ENCODE measurements at places on chromosomes 5 and 9.
A peak's percentile ranks its signal among the peaks of the same experiment; 100 is the strongest.

DNA sequence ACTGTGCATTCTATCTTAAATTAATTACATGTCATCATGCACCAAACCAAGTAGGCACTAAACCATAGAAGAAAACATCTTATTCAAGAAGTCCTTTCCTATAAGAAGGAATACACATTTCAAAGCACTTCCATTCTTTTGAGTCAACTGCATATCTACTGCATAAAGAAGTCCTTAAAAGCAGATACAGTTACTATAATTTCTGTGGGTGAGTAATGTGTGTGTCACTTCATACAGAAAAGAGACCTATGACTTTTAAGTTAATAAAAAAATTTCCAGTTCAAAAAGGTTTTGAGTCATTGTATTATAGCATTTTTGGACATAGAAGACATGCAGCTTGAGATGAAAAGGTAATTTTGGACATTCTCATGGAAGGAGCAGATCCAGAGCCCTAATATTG, 125.0 kb downstream of the DTWD2 start:
- DNase-seq, result no peak

DNA sequence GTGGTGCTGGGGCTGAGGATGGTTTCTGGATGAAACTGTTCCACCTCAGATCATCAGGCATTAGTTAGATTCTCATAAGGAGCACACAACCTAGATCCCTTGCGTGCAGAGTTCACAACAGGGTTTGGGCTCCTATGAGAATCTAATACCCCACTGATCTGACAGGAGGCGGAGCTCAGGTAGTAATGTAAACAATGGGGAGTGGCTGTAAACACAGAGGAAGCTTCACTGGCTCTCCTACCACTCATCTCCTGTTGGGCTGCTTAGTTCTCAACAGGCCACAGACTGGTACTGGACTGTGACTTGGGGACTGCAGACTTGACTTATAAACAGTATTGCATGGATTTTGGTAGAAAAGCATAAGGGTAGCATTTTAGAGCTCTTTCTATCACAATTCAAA, 870.7 kb upstream of the CDH10 start:
- no peak for DNase-seq

- no peak for DNase-seq
Measured at GRCh38 chr5:54083851-54084250, 226.5 kb downstream of the ARL15 start.

DNA sequence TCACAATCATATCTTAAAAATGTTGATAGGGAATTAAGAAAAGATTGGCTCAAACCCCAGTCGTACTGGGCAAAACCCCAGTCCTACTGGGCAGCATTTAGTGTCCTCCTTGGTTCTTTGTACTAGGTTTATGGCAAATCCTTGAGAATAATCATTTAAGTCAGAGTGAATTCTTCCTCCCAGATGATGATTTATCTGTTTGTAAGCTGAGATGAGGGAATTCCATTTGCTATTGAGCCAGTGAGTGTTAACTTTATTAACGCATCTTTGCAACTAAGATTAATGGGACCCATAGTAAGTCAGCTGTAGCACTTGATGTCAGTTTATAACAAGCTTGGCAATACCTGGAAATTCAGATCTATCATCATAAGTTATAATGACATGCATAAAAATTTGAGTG, 821.8 kb upstream of the DMAC1 start:
- no peak for DNase-seq

DNA sequence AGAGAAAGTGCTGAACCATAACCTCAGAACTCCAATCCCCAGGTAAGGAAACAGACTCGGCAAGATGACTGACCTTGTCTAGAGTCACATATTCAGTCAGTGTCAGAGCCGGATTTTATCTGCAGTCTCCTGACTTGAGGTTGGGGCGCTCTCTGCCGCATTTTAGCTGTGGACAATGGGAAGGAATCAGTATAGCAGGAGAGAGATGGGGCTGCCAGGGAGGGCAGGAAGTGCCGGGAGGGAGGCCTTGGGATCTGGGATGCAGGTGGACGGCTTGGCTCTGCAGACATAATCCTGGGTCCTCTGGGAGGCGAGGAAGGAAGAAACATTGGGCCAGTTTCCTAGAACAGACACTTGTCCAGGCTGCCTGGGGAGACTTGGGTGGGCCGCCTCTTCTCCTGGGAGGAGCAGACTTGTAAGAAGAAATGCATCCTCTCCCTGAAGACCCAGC, 39.7 kb upstream of the COL15A1 start:
- no peak for DNase-seq

GRCh38 chr5:104845541-104845940, 1283.0 kb upstream of the NUDT12 start:
- no peak for DNase-seq

DNA sequence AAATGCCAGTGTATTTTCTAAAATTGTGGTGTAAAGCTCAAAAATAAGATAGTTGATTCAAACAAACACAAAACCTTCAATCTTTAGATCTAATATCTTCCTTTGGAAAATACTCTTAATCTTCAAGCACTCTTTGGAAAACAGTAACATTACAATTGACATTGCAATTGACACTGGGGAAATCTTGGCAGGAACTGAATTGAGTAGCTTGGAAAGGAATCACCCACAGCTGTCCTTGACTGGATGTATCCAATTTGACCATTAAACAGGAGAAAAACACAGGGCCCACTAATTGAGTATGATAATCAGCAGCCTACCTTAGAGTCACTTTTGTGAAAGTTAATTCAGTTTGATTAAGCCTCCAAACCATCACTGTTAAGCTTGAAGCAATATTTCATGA, 776.7 kb downstream of the DTWD2 start:
- DNase-seq, result no peak

GRCh38 chr5:177529247-177530203, 12.8 kb upstream of the DDX41 start:
- no peak for DNase-seq

DNA sequence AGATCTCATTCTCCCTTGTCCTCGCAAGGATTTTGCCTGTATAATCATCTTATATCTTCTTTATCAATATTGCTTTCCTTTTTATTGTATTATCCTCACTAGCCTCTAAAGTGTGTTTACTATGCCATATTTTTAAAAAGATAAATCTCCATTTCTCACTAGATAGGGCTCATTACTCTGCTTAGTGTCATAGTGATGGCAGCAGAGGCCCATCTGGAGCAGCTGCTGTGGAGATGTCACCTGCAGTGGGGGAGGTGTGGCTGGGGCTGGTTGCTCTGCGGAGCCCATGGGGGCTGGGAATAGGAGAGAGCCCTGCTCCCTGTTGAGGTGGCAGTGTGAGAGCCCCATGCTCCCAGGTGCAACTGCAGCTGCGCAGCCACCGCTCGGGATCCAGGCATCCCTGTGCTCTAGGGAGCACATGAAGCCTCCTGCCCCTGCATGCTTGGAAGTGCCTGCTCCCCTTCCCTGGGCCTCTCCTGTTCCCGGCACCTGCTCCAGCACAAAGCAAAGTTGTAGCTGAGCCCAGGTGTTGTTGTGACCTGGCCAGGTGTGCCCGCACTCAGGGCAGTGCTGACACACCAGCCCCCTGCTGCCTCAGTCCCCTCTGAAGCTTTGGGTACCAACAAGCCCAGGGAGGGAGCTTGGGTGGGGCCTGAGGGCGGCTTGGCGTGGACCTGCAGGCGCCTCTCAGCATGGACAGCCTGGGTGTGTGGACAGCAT, 144.6 kb upstream of the MRPS30 start:
- DNase-seq, result no peak

- no peak for DNase-seq
Measured at GRCh38 chr9:74907085-74907484, 19.4 kb upstream of the TRPM6 start.

- no peak for DNase-seq
Measured at GRCh38 chr9:18109675-18110074, 364.3 kb upstream of the ADAMTSL1 start.

GRCh38 chr9:131671133-131671520, 68.7 kb downstream of the RAPGEF1 start:
- DNase-seq, result no peak

- peak; percentile 58 for DNase-seq
Measured at GRCh38 chr9:20683351-20684034, 566 bp upstream of the FOCAD start.

DNA sequence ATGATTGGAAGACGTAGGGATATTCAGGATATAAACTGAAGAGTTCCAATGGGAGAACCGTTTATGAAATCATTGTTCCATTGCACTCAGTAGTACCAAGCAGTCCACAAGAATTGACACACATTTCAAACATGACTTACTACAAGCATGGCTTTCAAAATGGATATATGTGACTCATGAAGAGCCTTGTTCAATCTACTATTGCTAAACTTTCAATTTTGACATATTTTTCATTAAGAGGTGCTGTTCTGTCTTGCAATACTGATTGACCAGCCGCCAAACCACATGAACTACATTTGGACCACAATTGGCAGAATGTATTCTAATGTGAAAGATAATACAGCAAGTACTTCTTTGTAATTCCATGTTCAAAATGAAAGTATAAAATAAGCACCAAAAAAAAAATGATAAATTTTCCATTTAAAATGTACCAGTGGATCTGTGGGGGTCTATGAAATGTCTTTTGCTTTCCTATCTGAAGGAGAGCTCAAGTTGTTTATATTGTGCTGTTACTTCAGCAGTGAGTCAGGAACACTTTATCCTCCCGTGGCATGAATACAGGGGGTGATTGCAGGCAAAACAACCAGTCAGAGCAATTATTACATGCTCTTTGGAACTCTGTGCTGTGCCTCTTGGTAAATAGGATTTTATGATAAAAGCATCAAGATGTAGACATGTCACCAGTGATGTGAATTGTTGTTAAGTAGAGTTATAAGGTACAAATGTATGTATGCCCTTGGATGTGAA, 366.0 kb downstream of the ARRDC3 start:
- no peak for DNase-seq

- no peak for DNase-seq
Measured at GRCh38 chr9:6609497-6610016, 36.0 kb downstream of the GLDC start.

DNA sequence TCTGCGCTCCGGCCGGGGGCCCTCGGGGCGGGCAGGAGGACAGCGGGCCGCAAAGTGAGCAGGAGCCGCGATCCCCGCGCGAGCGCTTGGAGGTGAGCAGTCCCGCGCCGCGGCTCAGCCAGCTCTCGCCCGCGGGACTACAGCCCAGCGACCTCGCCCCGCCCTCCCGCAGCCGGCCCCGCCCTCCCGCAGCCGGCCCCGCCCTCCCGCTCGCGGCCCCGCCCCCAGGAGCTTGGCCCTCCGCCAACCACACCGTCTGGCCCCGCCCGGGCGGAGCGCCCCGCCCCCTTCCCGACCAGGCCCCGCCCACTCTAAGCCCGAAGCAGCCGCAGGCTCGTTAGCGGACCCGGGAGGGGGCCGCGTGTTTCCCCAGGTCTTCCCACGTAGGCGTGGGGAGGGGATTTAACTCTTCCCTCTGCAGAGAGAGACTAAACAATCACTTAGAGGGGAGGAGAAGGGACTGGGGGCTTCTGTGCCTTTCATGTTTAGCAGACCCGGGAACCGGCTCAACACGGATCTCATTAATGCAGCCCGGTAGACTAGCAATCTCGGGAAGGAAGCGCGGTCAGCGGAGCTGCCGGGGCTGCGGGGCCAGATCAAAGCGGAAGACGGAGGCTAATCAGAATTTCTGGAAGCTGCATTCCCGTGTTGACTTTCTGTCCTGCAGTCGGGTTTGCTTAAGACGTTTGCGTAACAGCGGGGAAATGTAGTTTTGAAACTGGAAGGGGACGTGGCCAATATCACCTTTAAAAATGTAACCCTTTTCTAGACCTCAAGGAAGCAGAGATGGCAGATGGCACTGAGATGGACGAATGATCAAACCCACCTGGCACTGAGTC, at the start of gene MYO10:
Gene MYO10, minus strand, starts transcription at position 139 of the 839 bp plus-strand sequence. CDS start 480 bp downstream, outside the sequence.
- peak; percentile 30 for DNase-seq

GRCh38 chr5:83487155-83487554, 15.6 kb downstream of the VCAN start:
- DNase-seq, result no peak

DNA sequence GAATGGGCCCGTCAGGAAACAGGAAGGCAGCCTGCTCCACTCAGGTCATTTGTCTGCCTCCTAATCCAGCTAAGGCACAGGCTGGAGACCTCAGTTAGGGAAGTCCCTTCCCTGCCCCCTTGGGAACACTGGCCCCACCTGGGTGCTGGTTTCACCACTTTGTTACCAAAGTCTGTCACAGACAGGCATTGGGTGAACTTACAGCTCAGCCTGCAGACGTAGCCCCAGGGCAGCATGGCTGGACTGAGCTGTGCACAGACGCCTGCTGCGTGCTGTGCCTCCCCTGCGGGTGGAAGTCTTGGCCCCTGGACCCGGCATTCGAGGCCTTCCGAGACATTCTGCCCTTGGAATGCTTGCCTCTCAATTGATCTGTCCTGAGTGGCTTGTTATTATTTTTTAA, 48.9 kb downstream of the TENT4A start:
- no peak for DNase-seq

GRCh38 chr5:107639990-107640389, 30.7 kb downstream of the EFNA5 start:
- DNase-seq, result no peak

GRCh38 chr5:135307143-135307903, 91.7 kb downstream of the MACROH2A1 start:
- DNase-seq, result no peak

DNA sequence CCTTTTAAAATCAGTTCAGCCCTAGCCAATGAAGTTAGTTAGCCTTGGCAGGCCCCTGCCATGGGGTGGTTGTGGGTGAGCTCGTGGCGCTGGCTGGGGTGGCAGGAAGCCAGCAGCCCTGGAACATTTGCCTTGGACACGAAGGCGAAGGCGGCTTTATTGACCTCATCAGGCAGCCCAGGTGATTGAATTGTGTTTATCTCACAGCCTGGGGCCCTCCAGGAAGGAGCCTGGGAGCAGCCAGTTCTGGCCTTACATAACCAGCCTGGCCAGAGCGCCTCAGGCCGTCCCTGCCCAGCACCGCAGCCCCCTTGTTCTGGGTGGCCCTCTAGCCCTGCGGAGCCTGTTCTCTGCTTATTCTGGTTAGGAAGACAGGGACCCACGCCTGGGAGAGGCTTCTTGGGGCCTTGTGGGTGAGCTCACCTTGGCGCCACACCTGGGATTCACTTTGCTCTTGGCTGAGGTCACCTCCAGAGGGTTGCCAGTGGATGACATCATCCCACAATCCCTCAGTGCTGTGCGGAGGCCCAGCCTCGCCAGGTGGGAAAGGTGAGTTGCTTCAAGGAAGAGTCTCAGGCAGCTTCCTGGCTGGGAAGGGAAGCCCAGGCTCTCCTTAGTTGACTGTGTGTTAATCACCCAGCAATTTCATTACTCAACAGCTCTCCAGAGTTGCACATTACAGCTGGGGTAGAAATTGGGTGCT, 54.4 kb upstream of the RPL26L1 start:
- no peak for DNase-seq

- no peak for DNase-seq
Measured at GRCh38 chr5:92599217-92599810, 981.7 kb downstream of the NR2F1-AS1 start.

DNA sequence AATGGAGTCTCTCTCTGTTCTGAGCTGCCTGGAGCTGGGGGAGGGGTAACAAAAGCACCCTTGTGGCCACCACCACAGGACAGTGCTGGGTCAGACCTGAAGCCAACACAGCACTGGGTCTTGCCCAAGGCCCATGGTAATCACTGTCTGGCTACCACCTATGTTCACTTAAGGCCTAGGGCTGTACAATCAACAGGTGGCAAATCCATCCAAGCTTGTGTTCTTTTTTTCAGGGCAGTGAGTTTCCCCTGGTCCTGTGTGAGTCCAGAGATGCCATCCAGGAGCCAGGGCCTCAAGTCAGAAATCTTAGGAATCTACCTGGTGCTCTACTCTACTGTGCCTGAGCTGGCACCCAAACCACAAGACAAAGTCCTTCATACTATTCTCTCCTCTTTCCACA, 20.1 kb upstream of the OTP start:
- DNase-seq, result no peak
